Effector memory CD4-positive, alpha-beta T cell (primary cell): ENCODE measurements at places on chromosomes 11 and 22.

DNA sequence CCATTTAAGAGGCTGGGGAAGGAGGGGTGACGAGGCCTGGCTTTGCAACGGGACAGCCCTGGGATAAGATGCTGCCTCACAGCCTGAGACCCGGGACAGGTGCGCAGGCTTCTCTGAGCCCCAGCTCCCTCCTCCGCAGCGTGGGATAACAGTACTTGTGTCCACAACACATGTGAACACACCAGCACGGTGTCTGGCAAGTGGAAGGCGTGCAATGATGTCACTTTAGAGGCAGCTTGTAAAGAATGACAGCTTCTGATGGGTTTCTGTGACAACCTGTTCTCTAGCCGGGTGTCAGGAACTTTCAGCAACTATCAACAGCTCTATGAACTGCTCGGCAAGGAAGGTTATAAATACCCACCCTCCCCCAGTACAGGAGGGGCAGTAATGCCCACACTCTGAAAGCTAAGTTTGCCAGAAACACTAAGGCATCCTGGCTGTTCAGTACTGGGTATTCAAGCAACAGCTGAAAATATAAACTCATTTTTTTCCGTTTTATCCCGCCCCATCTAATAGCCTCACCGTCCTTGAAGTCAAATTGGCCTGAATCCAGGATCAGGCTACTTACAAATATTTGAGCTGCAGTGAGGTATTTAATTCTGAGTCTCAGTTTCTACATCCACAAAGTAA, 59.7 kb downstream of the MYH9 start:
- no peaks in the 10 kb centered on the region for H3K27me3 ChIP-seq
- H3K36me3 ChIP-seq = peaks cover 63% of the 10 kb centered on the region
- no peak overlapping the region for H3K4me3 ChIP-seq
- peak overlapping the region; percentile 79 for H3K27ac ChIP-seq
- H3K4me1 ChIP-seq = peaks cover 49% of the 10 kb centered on the region
- no peak for DNase-seq

- H3K4me3 ChIP-seq = no peak overlapping the region
- H3K27me3 ChIP-seq = no peaks in the 10 kb centered on the region
- DNase-seq = no peak
Observed at GRCh38 chr11:105705786-105706530, 96.1 kb downstream of the GRIA4 start.

GRCh38 chr11:64230985-64231365, 627 bp downstream of the DNAJC4 start:
- DNase-seq = no peak
- no peaks in the 10 kb centered on the region for H3K27me3 ChIP-seq
- peaks cover 49% of the 10 kb centered on the region for H3K4me1 ChIP-seq
- H3K36me3 ChIP-seq = no peaks in the 10 kb centered on the region
- peak overlapping the region; percentile 85 for H3K27ac ChIP-seq

- no peak for DNase-seq
- no peaks in the 10 kb centered on the region for H3K27me3 ChIP-seq
- no peak overlapping the region for H3K4me3 ChIP-seq
- H3K27ac ChIP-seq = no peak overlapping the region
- H3K4me1 ChIP-seq = no peaks in the 10 kb centered on the region
Observed at GRCh38 chr11:22780952-22781593, 48.5 kb downstream of the SVIP start.

GRCh38 chr22:40519284-40519947, 117.1 kb downstream of the MRTFA start:
- H3K36me3 ChIP-seq = no peaks in the 10 kb centered on the region
- no peaks in the 10 kb centered on the region for H3K4me1 ChIP-seq
- peak overlapping the region; percentile 50 for H3K4me3 ChIP-seq
- DNase-seq = no peak
- H3K27ac ChIP-seq = peak overlapping the region; percentile 56

DNA sequence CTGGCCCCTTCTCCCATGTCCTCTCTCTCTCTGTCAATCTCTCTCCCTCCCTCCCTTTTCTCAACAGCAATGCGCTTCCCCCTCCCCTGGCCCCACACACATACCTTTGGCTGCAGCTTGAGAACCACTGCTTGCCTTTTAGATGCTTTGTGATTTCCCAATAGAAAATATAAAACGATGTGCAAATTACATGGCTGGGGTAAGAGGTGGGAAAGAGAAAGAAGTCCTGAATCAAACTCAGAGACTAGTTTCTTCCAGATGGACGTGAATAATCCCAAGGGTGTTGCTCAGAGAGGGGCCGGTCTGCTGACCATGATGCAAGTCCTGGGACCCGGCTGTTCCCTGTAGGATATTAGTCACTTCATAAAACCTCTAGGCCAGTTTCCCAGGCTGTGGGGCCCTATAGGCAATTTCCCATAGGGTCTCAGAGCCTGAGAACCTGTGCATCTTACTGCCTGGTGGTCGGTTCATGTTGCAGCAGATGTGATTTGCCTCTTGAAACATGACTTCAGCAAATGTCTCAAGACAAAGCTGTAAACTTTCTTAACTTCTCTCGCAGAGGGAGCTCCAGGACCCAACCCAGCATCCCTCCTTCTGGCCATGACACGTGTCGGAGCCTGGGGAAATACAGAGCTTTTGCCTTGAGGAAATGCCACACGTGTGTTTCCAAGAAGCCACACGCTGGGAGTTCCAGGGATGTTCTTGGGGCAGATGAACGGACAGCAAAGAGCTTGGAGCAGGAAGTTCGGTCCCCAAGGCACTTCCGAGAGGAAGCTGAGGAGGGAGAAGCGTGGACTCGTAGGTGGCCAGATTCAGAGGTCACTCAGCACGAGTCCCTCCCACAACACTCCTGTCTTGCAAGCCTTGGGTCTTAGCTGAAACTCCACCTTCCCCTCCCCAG, 34.5 kb upstream of the ETS1 start:
- H3K36me3 ChIP-seq = no peaks in the 10 kb centered on the region
- no peak overlapping the region for H3K27ac ChIP-seq
- no peaks in the 10 kb centered on the region for H3K27me3 ChIP-seq
- no peak for DNase-seq
- H3K4me3 ChIP-seq = no peak overlapping the region
- H3K4me1 ChIP-seq = peaks cover 29% of the 10 kb centered on the region

DNA sequence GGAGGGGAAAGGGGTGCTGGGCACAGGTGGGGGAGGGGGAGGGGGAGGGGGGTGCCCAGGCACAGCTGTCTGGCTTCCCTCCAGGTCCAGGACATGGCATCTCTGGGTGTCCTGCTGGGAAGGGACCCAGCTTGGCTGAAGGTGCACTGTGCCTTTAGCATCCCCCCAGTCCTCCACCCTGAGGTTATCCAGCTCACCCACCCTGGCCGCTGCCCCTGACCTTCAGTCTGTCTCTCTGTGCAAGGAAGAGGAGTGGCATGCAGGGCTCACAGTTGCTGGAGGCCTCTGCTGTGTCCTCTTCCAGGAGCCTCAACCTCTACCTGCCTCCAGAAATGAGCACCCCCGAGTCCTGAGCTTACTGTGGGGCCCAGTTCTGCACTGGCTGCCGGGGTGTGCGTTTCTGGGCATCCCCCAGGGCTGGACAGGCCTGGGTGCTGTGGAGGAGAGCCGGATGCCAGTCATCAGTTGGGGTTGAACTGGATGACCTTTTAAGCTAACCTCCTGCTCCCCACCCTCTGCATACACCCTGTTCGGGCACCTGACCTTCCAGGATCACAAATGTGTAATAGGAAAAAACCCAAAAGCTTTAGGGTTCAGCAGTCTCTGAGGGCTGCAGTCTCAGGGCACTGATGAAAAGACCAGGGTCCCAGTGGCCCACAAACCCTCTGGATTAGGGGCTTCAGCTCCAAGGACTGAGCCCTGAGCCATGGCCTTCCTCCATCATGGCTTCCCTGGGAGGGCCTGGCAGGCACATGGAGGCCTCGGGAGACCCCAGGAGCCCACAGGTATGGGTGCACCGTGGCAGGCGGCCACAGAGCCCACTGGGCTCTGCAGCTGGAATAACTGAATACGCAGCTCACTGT, 9.6 kb upstream of the CTSD start:
- H3K27ac ChIP-seq = no peak overlapping the region
- no peak overlapping the region for H3K4me3 ChIP-seq
- H3K36me3 ChIP-seq = no peaks in the 10 kb centered on the region

DNA sequence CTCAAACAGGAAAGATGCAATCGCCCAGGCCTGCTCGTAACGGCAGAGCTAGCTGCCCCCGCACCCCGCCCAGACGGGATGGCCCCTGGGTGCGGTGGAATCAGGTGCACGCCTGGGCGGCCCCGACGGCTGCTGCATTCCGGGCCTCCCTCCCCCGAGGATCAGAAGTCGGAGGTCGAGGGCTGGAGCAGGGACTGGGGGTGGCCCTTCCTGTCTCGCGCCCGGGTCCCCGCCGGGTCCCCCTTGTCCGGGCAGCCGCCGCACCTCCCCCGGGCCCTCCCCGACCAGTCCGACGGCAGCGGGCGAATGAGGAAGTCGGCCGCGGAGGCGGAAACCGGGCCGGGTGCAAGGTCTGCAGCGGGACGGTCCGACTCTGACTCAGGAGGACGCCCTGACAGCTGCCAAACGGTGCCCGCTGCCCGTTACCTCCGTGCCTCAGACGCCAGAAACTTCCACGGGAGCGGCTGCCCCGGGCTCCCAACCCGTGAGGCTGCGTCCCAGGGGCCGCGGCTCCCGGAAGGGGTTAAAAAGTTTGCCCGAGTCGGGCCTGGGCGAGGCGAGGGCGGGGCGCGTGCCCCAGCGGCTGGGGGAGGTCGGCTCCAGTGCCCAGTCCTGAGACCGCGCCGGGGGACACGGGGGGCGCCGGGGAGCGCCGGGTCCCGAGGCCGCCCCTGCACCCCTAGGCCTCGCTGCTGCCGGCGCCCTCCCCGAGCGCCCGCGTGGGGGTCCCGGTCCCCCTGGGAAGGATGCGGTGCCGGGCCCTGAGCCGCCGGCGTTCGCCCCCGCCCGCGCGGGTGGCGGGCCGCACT, 663 bp downstream of the MYH9 start:
- H3K27ac ChIP-seq = peak overlapping the region; percentile 88
- peak overlapping the region; percentile 92 for H3K4me3 ChIP-seq
- no peak for DNase-seq
- peaks cover 34% of the 10 kb centered on the region for H3K4me1 ChIP-seq

DNA sequence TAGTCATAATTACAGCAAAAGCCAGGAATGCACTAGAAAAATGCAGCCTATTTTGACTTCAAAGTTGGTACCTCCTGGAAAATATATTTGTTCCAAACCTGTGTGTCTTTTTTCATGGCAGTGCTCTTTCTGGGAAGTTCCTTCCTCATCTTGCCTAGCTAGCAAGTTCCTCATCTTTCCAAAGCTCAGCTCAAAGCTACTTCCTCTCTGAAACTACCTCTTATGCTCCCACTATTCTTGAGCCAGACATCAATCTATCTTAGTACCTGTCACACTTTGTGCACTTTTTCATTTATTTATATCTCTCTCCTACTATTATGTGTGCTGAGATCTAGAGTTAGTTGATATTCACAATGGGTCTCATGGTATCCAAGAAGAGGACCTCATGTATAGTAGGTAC, 191.6 kb upstream of the CCDC90B start:
- H3K36me3 ChIP-seq = no peaks in the 10 kb centered on the region
- H3K4me1 ChIP-seq = no peaks in the 10 kb centered on the region
- no peaks in the 10 kb centered on the region for H3K27me3 ChIP-seq
- H3K27ac ChIP-seq = no peak overlapping the region
- no peak overlapping the region for H3K4me3 ChIP-seq

DNA sequence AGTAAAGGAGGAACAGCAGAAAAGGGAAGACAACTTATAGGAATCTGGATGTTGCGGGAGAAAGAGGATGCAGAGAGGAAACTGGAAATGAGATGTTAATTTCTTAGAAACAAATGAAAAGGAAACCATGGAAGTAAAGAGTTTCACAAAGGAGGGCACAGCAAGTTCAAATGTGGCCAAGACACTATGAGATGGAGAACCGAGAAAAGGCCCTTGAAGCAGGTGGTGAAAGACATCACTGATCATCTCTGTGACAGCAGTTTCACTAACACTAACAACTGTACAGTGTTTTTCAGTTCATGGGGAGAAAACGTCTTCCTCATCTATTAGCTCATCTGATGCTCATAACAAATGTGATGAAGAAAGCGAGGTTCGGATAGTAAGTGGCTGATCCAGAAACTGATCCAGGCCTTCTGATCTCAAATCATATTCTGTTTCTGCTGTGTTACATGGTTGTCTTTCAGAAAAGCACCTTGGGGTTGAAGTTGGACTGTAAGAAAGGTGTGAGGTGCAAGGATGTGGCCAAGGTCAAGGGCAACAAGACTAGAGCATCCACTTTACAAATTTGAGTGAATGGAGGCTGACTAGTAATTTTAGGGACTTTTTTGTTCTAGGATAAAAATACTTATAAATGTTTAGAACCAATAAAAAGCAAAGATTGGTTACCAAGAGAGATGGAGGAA, 492.1 kb upstream of the CADM1 start:
- H3K4me3 ChIP-seq = no peak overlapping the region
- DNase-seq = no peak
- no peak overlapping the region for H3K27ac ChIP-seq
- H3K27me3 ChIP-seq = no peaks in the 10 kb centered on the region
- H3K4me1 ChIP-seq = no peaks in the 10 kb centered on the region
- no peaks in the 10 kb centered on the region for H3K36me3 ChIP-seq

DNA sequence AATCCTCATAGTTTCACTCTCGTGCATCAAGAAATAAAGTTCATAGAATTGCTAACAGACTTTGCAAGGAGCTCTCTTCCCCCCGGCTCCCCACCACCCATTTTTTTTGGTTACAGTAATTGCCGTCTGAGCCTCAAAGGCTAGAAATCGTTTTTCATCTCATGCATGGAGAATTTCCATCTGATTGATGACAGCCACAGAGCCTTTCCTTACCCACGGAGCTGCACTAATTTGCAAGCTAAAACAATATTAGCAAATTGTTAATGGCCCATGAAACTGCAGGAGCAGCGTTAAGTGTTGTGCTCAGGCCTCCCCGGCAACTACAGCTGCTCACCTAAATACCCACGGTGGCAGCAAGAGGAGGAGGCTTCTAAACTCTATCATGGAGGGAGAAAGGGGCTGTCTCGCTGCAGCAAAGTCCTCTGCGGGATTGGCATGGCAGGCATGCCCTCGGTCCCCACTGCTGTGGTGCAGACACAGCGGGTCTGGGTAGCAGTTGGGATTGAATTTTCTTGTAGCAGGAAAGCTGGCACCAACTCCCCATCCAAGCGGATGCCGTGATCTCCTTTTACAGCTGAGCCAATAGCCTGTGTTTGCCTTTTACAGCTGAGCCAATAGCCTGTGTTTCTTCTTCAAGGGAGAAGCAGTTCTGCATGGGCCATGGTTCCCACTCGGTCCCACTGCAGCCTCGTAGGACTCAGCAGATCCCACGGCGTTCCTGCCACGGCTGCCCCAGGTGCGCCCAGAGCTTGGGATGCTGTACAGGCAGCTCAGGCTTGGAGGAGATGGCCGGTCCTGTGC, 412.3 kb downstream of the BRD1 start:
- H3K4me3 ChIP-seq = no peak overlapping the region
